ENCODE measurements at places on chromosomes 7 and 10.

GRCh38 chr10:46074196-46074946 is 28.3 kb upstream of the MSMB start:
- DNase-seq, result no peak

- no peak for DNase-seq
Observed at GRCh38 chr7:94313926-94314325, 80.8 kb upstream of the COL1A2 start.

DNA sequence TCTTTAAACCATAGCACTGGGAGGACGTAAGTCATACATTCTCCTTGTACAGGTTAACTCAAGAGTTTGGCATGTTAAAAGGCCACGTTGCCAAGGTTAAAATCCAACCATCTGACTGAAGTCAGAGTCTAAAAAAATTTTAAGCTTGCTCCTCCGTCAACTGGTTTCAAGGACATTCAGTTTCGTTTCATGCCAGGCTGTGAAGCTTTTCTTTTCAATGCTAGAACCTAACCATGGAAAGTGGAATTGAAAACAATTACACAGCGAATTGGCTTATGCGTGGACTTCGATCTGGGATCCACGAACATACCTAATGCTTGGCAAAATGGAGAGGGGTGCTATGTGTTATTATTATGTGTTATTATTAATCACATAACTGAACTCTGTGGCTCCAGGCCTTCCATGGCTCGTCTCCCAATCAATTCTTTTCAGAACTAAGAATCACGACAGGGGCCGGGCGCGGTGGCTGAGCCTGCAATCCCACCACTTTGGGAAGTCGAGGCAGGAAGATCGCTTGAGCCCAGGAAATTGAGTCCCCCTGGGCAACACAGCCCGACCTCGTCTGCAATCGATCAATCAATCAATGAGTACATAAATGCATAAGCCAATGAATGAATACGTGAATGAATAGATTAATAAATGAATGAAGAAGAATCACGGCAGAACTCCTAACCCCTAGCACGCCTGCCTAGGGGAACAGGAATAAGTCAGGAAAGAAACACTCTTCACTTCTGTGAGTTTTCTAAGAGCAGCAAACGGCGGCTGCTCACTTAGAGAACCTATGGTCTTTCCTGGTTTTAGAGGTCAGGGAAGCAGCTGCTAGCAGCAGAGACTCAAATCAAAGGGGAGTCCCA is 733 bp upstream of the ARL5B start:
- DNase-seq, result no peak

- DNase-seq, result no peak
Observed at GRCh38 chr10:50447691-50448090, 176.1 kb downstream of the SGMS1 start.

GRCh38 chr7:138363721-138364120 is 96.3 kb upstream of the TRIM24 start:
- no peak for DNase-seq

GRCh38 chr7:37557571-37558209 is 109.0 kb upstream of the ELMO1 start:
- no peak for DNase-seq

GRCh38 chr7:90726623-90727022 is 130.5 kb downstream of the CDK14 start:
- DNase-seq, result no peak

DNA sequence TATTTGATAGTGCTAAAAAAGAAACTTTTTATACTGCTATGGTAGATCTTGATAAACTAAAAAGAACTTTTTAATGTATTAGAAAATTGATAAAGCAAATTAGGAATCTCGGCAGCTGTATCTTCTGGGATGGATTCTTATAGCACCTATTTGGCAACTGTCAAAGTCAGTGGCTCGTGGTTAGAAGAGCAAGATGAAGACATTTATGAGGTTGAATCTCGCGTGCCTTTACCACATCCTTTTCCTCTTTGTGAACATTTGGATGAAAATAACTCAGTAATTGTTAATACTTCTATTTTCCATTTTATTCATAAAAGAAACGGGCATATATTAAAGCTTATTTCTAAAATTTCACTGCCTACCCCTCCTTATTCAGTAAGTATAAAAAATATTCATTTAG is 76.2 kb downstream of the CYP51A1 start:
- DNase-seq, result peak; percentile 28

GRCh38 chr10:116470071-116470470 is 42.4 kb downstream of the PNLIPRP3 start:
- no peak for DNase-seq

GRCh38 chr10:88032566-88032965 is 169.1 kb downstream of the PTEN start:
- DNase-seq, result no peak

GRCh38 chr10:120765226-120765803 is 85.8 kb upstream of the WDR11 start:
- DNase-seq, result no peak

GRCh38 chr7:19011212-19011611 is 106.2 kb downstream of the TWIST1 start:
- DNase-seq, result no peak

GRCh38 chr7:118974836-118975235 is 750.3 kb downstream of the ANKRD7 start:
- DNase-seq, result no peak

GRCh38 chr10:100516847-100517246 is 2.8 kb downstream of the SEC31B start:
- DNase-seq, result no peak

- DNase-seq, result no peak
Observed at GRCh38 chr10:100014071-100014762, 4.5 kb upstream of the DNMBP start.

GRCh38 chr7:12567015-12567414 is 3.5 kb upstream of the SCIN start:
- DNase-seq, result no peak

DNA sequence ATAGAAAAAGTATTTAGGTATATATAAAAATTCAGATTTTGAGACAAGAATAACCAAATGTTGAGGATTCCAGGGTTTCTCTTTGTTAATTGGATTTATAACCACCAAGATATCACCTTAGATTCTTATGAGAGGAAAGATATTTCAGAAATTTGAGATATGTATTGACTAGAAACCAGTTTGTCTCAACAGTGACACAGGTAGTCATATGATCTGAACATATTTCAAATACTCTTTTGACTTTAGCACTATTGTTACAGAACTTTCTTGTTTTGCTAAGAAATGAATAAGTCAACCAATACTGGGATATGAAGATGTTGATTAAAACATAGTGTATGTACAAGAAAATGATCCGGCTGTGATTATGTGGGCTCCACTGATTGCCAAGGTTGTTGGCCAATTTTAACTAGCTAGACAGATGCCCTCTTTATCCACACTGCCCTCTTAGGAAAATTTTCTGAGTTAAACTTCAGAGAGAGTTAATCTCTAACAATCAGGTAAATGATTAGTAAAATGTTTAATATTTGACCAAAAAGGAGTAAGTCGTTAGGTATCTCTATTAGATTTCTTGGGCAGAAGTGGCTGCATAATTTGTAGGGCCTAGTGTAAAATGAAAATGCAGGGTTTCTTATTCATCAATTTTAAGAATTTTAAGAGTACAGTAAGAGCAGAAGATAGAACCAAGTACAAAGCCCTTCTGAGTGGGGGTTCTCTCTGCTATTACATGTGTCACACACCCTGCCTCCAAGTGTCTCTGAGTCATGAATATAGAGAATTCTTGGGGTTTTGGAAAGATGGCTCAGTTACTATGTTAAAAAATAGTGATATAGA is 376.0 kb downstream of the TFEC start:
- no peak for DNase-seq

- DNase-seq, result no peak
Observed at GRCh38 chr10:47301833-47302232, 1.8 kb downstream of the GDF10 start.

- no peak for DNase-seq
Observed at GRCh38 chr10:83908506-83908905, 230.8 kb upstream of the GHITM start.

DNA sequence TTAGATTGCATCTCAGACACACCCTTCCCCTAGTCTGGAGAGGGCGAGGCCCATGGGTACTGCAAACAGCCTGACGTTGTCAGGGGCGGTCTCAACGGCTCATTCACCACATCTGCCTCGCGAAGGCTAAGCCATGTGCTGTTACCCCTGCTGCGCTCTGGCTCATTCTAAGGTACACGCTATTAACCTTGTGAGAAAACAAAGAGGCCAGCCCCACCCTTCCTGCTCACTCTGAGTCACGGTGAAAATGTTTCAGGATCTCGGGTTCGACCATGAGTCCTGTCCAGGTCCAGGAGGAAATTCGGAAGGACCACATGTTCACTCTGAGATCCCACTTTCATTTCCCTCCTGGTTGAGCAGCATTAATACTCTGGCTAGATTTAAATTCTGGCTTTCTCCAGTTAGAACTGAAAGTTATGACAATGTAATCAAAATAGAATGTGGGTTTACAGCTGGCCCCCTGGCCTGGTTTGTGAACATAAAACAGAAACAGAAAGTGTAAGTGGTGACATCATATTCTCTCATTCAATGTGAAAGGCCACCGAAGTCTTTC is 55.2 kb downstream of the EGFR start:
- DNase-seq, result peak; percentile 54

GRCh38 chr10:87935290-87936141 is 72.1 kb downstream of the PTEN start:
- DNase-seq, result no peak

- DNase-seq, result no peak
Observed at GRCh38 chr10:30386801-30387588, 37.9 kb upstream of the MTPAP start.

DNA sequence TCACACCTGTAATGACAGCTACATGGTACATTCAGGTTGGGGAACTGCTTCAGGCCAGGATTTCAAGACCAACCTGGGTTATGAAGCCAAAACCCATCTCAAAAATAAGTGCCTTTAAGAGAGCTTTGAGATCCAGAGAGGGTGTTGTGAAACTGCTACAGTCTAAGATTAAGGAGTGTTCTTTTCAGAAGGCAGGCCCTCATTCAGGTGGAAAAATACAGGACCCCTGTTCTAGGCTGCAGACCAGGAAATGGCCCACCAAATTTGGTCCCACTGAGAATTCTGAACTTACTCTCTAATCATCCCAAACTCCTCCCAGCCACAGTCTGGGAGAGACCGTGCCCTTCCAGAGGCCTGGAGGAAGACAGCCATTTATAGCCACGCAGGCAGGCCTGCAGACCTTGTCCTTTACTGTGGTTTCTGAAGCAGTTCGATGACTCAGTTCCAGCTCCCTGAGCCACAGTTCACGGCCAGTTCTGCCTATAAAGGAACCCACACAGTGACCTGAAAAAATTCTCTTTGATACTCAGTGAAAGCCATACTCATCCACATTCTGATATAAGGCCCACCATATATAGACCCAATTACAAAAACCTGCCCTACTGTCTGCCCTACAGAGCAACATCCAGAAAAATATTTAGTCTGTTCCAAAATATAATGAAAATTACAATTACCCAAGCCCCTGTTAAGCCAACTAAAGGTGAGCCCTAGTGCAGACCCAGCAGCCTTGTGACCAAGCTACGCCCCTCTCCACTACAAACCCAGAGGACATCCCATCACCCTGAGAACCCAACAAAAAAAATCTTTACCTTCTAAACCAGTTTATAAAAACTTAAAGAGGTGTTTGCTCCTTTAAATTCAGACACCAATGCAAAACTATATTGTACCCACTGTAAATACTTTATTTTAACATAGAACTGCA is 21.2 kb downstream of the ZNF680 start:
- DNase-seq, result no peak

GRCh38 chr10:73841526-73842285 is 30.3 kb upstream of the NDST2 start:
- no peak for DNase-seq

GRCh38 chr7:151982806-151983205 is 26.6 kb downstream of the GALNTL5 start:
- DNase-seq, result no peak

DNA sequence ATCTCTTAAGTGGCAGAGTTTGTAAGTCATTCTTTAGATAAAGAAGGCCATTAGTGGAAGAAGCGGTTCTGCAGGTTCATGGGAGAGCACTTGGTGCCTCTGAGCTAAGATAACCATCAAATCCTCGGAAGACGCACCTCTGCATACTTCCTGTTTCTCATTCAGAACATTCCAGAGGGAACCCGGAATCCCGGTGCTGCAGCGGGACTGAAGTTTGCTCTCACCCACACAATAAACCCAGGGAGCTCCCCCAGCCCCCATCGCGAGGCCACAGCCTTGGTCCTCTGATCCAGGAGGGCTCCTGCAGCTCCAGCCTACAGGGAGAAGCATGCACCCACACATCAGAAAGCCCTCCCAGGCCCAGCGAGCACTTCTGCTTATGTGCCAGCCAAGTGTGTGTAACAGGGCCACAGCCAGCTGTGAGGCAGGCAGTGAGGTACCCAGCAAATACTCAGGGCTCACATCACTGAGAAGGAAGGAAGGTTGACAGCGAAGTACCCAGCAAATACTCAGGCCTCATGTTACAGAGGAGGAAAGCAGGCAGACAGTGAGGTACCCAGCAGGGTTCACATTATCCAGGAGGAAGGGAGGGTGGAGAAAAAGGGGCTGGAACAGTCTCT is 142.4 kb downstream of the DIP2C start:
- DNase-seq, result no peak

DNA sequence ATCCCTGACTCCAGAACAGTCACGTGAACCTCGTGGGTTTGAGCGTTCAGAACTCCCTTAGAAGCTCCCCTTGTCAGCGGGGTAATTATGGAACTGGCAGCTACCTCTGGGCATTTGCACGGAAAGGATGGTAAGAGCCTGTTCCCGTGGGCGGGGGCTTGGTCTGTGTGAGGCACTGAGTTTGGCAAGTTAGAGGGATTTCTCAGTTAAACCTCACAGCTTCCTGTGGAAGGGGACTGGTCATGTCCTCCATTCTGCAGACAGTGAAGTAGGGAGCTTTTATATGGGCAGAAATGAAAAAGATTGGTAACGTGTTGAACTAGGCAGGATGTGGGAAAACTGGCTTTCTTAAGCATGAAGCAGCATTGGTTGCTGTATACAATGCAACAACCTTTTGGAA is 16.0 kb downstream of the PALD1 start:
- DNase-seq, result no peak

DNA sequence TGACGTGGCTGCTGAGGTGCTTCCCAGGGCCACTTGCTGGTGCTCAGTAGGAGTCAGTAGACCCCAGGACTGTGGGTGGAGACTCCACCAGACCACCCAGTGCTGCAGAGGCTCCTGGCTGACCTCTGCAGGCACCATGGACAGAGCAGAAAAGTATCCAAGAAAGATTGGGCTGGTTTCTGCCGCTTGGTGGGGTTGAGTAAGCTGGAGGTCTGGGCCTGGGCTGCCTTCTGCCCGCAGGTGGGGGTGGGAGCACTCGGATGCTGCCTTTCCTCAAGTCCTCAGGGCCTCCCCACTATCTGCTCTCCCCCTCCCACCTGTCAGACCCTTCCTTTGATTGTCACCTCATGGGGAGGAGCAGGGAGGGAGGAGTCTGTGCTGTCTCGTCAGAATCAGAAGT is 91.6 kb downstream of the WDR37 start:
- DNase-seq, result no peak

DNA sequence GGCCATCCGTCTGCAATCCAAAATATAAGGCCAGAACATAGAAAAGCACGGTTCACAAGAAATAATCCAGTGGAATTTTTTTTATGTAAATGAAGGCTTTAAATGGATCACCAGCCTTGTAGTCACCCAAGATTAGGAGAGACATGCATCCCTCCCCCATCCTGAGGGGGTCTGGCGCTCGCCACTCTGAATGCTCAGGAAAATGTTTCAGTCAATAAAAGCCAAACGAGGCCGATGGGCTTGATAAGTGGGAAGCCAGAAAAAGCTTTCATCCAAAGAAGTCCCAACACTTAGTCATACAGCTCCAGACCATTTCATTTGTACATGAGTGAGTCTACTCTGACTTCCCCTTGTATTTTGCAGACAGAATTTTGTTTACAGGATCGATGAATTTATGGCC is 631.8 kb downstream of the GRID1 start:
- no peak for DNase-seq

- DNase-seq, result no peak
Observed at GRCh38 chr10:24718031-24718855, 5.4 kb downstream of the ARHGAP21 start.
